Muscle of back (tissue), 13 donors: ENCODE measurements at places on chromosomes 11 and 22. TPM values are rescaled to one million over a fixed set of nuclear protein-coding genes. Genes with fewer than 3 reads are reported as not detected.

GRCh38 chr22:32618441-32619140, 144.0 kb downstream of the FBXO7 start:
- peak; percentile 34 for DNase-seq

- no peak for DNase-seq
Measured at GRCh38 chr11:67413266-67413849, 2.1 kb upstream of the CARNS1 start.

DNA sequence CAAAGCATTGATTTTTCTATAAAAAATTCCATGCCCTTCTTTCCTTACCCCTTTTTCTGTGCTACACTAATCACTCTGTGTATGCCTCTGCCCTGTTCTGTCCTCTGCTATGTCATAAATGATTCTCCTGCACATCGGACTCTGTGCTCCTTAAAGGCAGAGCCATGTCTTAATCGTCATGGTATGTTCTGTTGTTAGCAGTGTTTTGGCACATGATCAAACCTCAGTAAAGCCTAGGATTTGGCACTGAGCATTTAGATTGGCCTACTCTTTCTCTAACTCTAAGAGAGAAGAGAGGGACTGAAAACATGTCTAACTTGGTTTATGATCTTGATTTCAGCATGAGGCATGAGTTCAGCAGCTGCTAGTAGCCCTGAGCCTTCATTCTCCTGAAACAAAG, 266.9 kb downstream of the AASDHPPT start:
- DNase-seq: peak; percentile 11

- DNase-seq: no peak
Measured at GRCh38 chr11:34448223-34448994, 9.7 kb downstream of the CAT start.

GRCh38 chr22:31486951-31487350, 2.7 kb downstream of the EIF4ENIF1 start:
- no peak for DNase-seq

- no peak for DNase-seq
Measured at GRCh38 chr11:133041181-133041580, 491.1 kb downstream of the OPCML start.

DNA sequence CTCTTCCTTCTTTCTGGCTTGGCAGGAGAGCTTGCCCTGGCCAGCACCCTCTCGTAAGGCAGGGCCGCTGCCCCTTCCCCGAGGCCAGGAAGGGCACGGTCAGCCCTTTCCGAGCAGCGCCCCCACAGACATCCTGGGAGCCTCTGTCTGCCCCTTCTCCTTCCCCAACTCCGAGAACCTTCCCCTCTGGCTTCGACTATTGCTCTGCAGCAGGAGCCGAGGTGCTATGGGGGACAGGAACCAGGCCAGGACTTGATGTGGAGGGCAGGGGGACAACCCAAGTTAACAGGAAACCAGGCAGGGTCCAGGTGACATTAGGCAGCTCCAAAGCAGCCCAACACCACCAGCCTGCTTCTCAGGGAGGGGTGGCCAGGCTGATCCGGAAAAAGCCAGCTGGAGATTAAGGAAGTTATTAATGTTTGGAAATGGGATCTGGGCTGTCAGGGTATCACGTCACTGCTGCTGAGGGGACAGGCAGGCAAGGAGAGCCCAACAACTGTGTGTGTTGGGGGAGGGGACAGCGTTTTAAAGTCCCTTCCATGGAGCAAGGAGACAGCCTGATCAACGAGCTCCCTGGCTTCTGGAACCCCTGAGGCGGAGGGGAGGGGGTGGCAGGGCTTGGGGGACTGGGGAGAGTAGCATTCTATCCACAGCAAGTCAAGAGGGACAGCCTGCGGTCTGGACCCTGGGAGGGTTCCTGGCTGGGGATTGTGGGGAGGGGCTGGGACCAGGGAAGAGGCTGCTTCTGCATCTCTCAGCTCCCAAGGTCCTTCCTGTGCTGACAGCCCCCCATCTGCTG, 27.3 kb downstream of the SYT7 start:
- DNase-seq: peak; percentile 53

GRCh38 chr11:45646275-45646927, 19.0 kb downstream of the CHST1 start:
- DNase-seq: no peak

GRCh38 chr11:117833401-117833891, 8.9 kb upstream of the FXYD2 start:
- DNase-seq: no peak

DNA sequence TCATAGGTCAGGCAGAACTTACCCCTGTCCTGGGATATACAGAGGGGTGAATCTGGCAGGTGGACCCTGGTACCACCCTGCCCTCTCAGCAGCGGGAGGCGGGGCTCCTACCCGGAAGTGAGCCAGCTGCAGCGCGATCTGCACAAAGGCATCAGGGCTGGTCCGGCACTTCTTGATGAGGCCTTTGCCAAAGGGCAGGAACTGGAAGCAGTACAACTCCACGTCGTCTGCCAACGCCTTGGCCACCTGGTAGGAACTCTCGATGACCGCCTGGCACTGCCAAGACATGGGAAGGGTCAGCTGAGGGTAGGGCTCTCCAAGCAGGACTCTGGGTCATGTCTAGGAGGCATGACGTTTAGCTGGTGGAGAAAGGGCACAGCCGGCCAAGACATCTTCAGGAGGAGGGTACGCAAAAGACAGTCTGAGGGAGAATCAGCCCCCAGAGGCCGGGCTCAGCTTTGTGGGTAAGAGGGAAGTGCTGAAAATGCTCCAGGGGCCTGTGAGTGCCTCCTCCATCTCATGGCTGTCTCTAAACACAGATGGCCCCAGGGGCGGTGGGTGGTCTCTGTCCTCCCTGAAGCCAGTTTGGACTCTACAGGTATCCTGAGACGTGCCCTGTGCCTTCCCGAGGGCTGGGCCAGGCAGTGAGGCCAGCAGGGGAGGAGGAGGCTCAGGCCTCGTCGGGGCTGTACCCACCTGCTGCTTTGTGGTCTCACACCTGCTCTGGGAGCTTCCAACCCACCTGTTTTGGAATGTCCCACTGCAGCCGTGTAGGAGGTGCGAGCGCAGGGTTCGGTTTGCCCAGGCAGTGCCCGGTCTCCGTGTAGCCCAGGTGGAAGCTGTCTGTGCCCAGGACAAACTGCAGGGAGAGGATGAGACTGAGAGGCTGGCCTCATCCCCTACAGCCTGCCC, 6.7 kb downstream of the CPT1B start:
- DNase-seq: no peak

DNA sequence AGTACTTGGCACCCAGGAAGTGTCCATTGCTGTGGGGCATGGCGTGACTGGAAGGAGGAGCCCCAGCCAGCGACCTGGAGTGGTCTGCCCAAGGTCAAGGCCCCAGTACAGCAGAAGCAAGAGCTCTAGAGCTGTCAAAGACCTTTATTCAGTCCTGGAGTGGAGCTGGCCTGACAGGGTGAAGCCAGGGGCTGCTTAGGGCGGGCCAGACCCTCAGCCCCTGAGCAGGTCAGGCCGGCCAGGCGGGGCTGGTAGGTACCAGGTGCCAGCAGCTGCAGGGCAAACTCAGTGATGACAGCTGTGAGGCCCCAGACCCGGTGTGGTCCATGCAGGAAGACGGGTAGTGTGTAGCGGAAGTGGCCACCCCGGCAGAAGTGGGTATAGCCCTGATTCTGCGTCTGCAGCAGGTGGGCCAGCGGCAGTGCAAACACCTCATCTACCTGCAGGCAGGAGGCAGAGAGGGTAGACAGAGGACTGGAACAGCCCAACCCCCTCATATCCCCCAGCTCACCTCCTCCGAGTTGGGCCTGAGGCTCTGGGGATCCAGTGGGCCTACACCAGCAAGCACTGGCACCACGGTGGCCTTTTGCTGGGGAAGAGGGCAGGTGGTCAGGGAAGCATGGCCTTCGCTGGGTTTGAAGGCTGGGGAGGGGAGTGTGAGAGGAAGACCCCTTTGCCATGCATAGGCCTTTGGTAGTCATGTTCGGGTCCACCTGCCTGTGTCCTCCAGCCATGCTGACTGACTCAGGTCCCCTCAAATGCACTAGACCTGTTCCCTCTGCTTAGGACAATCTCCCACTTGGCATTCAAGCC, 1.7 kb downstream of the NUDT8 start:
- DNase-seq: no peak

- DNase-seq: peak; percentile 17
Measured at GRCh38 chr11:34013898-34014571, 37.5 kb upstream of the CAPRIN1 start.

DNA sequence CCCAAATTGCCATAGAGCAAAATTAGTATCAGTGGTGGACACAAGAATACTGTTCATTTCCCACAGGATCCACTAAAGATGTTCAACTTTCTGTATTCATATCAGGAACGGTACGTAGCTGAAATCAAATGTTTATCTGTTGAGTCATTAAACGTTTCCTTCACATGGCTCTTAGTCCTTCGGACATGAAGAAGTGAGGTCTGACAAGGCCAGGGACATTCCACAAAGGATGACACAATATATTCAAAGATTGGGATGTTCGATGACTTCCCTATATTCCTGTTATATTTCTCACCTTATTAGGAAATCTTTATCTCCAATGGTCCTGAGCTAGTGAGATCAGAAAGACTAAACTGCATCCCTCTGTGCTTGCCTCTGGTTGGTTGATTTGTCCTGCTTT, 129.0 kb downstream of the ETS1 start:
- peak; percentile 87 for DNase-seq

DNA sequence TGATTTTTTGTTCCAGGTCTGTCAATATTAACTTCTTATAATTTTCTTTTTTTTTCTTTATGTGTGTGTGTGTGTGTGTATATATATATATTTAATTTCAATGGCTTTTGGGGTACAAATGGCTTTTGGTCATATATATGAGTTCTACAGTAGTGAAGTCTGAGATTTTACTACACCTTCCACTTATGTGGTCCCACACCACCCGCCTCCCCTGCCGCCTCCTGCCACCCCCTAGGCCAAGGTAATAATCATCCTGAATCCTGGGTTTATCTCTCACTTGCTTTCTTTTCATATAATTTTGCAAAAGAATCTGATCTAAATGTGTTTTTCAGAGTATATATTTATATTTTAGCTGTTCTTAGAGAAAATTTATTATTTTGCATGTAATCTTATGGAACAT, 11.1 kb downstream of the NEAT1 start:
- no peak for DNase-seq

DNA sequence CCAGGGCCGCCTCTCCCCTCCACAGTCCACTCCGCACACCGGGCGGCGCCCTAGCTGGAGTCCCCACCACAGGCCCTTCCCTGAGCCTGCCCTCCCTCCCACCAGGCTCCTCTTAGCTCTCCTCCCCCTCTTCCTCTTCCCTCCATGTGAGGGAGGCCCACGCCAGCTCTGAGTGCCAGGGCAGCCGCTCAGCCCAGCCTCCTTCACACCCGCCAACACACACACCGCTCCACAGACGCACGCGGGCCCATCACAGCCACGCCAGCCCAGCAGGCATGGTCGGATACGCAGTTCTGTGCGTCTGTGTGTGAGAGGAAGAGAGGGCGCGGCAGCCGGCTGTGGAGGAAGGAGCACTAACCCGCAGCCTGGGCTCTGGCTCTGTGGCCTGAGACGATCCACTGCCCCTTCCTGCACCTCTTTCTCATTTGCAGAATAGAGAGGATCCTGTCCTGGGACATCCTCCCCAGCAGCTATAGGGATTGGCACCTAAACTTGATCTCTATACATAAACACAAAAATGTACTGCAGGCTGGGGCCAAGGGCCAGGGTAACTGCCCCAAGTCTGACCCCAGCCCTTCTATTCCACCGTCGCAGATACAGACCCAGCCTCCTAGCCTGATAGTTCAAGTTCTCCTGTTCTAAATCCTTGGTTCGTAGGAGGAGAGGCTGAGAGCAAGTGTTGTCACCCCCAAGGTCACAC, 3.5 kb downstream of the CHRM4 start:
- DNase-seq: no peak

DNA sequence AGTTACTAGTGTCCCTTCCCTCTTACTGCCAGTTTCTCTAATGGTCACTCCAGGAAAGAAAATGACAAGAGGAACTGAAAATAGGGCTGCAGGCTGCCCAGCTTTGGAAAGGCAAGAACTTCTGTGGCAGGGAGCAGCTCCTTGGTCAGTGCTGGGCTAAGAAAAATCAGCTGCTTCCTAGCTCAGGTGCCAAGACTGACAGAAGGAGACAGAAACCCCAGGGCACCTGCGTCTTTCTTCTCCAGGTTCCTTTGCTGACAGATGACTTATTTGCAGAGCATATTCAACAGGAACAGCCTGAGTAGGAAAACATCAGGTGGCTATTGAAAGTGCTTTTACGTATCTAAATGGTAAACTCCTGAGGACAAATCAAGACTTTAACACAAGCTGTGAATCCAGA, 25.4 kb downstream of the MAML2 start:
- DNase-seq: no peak

DNA sequence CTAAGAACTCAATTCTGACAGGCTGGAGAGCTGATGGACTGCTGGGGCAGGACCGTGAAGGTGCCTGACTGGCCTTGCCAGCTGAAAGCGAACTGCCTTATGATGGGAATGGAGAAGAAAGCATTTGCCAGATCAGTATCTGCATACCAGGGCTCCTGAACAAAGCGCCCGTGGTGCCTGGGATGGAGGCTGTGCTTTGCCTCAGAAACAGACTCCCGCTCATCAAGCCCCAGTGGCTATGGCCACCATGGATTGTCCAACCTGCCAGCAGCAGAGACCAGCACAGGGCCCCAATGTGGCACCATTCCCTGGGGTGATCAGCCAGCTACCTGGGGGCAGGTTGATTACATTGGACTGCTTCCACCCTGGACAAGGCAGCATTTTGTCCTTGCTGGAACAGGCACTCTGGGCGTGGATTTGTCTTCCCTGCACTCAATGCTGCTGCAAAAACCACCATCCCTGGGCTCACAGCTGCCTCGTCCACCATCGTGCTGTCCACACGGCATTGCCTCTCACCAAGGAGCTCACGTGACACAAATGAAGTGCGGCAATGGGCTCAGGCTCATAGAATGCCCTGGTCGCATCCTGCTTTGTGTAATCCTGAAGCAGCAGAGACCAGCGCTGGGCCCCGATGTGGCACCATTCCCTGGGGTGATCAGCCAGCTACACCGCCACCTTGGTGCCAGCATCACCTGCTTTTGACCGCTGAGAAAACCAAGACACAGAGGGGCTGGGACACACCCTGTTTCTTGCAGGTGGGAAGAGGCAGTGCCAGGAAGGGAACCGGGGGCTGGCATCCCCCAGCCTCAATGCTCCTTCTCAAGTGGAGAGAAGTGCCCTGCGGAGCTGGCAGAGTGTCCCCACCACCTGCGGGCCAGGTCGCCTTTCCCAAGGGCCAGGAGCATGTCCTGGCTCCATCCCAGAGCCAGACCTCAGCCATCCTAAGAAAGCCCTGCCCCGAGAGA, 1367.5 kb downstream of the BRD1 start:
- no peak for DNase-seq

GRCh38 chr22:22584722-22585121, 25.7 kb upstream of the PRAME start:
- DNase-seq: no peak

GRCh38 chr11:30594646-30595411, 8.7 kb upstream of the MPPED2 start:
- peak; percentile 63 for DNase-seq

- no peak for DNase-seq
Measured at GRCh38 chr22:45917146-45917545, 59.8 kb downstream of the WNT7B start.

The TMEM121B gene
- 6.6 TPM for polyA plus RNA-seq

The IL17RA gene
- polyA plus RNA-seq: 6.1 TPM

The MMP27 gene
- polyA plus RNA-seq: 0.11 TPM

The AIFM3 gene
- not detected for polyA plus RNA-seq

The CNGA4 gene
- not detected for polyA plus RNA-seq

The TMEM191C gene
- 0.41 TPM for polyA plus RNA-seq

The KCNQ1 gene
- polyA plus RNA-seq: 1.8 TPM

The LIF gene
- polyA plus RNA-seq: 0.80 TPM

The IGF2 gene
- 3,827 TPM for polyA plus RNA-seq

The CRYBA4 gene
- not detected for polyA plus RNA-seq

The GRK3 gene
- 6.9 TPM for polyA plus RNA-seq

The SUSD2 gene
- 2.0 TPM for polyA plus RNA-seq

The FAM180B gene
- 2.0 TPM for polyA plus RNA-seq
